Anterior cingulate cortex (tissue), 58 donors: ENCODE measurements at places on chromosomes 1 and 21.

DNA sequence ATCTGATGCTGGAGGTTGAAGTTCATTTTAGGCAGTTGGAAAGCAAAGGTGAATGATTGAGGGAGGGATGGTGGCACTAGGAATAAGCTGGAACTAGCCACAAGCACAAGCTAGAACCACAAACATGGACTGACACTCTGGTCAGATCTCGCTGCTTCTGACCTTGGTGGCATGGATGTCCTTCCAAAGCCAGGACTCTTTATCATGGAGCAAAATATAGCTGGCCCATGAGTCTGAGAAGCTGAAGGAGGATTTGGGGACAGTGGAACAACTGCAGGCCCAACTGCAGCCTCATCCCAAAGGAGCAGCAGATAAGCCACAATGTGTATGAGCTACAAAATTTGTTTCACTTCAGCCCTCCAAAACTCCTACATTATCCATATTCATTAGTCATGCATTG lies 35.5 kb downstream of the SRSF11 start:
- DNase-seq: no peak

DNA sequence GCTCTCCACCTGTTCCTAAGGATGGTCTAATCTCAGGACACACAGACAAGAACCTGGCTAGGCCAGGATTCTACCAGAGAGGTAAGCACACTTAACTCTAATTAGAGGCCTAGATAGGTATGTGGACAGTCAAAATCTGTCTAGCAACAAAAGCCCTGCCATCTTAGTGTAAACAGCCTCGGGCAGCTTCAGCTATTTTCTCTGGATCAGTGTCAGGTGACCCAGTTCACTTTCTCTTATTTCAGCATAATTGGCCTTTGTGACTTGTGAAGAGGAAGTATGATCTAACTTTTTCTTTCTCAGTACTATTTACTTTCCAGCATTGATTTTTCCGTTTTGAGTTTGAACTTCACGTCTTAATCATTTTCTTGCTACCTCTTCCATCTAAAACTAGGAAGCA lies 217.7 kb downstream of the CRB1 start:
- DNase-seq: no peak

GRCh38 chr1:21670956-21671902 lies 2.1 kb upstream of the RAP1GAP start:
- no peak for DNase-seq

GRCh38 chr1:107609808-107610207 lies 355.2 kb downstream of the VAV3 start:
- DNase-seq: no peak

GRCh38 chr1:100597061-100597741 lies 59.3 kb downstream of the GPR88 start:
- no peak for DNase-seq

GRCh38 chr1:54543729-54544496 lies 4.1 kb upstream of the ACOT11 start:
- DNase-seq: no peak

DNA sequence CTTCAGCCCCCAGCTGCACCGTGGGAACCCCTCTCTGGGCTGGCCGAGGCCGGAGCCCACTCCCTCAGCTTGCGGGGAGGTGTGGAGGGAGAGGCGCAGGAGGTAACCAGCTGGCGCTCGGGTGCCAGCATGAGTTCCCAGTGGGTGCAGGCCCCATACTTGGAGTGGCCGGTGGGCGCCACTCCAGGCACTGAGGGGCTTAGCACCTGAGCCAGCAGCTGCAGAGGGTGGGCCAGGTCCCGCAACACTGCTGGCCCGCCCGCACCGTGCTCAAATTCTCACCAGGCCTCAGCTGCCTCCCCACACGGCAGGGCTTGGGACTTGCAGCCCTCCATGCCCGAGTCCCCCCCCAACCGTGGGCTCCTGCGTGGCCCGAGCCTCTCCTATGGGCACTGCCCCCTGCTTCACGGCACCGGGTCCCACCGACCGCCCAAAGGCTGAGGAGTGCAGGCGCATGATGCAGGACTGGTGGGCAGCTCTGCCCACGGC lies 47.2 kb downstream of the LRRC53 start:
- DNase-seq: no peak

DNA sequence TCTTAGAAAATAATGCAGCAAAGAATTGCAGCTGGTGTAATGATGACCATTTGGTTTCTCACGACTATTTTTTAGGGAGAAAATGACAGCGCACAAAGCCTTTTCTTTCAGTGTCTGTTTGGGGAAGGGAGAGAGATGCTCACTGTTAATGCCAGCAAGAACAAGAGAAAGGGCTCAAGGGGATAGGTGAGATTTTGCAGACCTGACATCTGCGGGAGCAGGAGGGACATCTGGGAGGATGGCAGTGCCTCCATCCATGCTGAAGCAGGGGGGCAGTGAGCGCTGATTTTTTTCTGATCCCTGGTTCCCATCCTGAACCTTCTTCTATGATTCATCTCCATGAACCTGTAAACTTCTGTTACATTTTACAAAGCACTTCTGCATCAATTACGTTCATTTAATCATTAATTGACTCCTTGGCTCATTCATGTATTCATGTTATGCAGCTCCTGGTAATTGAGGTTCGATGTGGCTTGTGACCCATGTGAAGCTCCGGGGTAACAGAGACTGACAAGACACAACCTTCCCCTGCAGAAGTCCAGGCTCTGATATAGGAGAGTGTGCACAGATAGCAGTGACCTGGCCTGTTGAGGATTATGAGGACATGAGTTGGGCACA lies 595.3 kb downstream of the PTPRU start:
- no peak for DNase-seq

DNA sequence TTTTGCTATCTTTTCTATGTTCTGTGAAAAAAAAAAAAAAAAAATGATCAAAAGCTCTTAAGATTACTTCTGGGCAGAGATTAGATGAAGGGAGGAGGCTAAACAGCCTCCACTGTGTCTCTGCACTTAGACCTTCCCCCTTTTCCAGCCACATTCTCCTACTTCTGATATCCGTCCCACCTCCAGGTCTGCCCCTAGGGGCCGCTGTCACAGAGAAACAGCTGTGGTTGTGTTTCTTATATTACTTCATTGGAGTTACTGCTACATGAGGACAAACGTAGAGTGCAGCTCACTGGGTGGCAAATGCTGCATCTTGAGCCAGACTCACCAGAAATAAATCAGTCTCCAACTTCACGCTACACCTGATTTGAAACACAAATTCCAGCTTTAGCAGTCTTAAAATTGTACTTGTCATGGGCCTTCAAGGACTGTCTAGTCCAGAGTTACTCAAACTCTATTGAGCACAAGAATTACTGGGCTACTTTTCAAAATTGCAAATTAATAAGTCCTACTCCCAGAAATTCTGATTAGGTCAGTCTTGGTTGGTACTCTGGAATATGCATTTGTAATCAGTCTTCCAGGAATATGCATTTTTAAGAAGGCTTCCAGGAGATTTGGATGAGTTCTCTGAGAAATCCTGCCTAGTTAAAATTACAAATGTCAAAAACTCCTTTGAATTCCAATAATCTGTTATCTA lies 125.2 kb upstream of the PTBP2 start:
- no peak for DNase-seq

DNA sequence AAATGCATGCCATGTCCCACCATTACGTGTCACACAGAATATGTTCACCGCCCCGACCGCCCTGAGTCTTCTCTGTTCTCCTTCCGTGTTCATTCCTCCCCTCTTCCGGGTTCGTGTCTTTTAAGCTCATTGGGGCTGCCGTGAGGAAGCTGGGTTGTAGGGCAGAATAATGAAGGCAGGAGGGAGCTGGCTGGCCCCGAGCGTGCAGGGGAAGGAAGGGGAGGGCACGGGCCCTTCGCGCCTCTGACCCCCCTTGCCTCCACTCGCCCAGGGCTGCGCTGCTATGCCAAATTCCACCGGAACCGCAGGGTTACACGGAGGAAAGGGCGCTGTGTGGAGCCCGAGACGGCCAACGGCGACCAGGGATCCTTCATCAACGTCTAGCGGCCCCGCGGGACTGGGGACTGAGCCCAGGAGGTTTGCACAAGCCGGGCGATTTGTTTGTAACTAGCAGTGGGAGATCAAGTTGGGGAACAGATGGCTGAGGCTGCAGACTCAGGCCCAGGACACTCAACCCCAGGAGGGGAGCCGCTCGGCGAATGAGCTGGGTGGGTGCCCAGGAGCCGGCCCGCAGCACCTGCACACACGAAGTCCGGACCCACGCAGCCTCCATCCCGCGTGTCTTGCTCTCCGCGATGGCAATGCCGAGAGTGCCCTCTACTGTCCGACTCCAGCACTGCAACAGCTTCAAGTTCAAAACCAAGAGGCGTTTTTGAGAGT lies 16.5 kb upstream of the AGTRAP start:
- peak; percentile 47 for DNase-seq

DNA sequence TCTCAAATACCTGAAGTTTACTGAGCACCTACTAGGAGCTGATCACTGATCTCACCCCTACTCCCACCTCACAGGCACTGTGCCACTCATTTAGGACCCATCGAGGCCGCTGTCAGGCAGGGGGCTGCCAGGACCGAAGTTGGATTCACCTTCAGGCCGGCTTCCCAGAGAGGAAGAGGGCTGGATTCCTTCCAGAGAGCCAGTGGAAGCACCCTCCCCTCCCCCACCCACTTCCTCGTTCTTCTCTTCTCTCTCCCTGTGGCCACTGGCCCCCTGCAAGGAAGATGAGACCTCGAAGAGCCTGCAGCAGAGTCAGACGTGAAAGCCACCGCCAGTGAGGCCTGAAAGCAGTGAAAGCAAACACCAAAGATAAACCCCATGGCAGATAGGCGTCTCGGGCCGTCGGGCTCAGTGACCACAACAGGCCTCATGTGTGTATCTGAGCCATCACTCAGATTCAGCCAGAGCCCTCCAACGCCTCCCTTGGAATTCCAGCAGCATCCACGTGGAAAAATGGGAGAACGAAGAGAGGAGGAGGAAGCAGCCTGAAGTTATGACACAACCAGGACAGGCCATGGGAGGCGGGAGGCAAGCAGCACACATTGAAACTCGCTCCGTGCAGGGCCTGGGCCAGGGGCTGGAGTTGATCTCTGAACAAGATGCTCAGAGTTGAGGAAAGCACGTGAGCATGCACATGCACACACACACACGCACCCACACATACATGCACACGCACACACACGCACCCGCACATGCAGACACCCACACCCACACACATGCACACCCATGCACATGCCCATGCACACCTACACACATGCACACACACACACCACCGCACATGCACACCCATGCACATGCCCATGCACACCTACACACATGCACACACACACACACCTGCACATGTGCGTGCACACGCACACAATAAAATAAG lies 6.2 kb upstream of the AGTRAP start:
- no peak for DNase-seq

GRCh38 chr21:42575111-42575510 lies 61.5 kb downstream of the SLC37A1 start:
- DNase-seq: no peak

- no peak for DNase-seq
Measured at GRCh38 chr1:13478692-13479091, 35.1 kb downstream of the LRRC38 start.

DNA sequence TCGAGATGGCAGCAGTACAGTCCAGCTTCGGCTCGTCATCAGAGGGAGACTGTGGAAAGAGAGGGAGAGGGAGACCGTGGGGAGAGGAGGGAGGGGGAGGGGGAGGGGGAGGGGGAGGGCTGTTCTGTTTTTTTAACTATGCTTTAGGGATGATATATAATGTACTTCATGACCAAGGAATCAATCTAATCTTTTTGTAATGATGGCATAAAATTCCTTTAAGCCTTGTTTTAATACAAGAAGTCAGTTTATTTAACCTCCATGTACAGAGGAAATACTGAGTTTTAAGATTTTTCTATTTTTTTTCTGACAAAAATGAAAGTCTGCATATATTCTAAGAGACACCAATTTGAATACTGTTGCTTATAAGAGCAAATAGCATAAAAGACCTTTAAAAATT lies 41.9 kb downstream of the PTBP2 start:
- no peak for DNase-seq

- DNase-seq: no peak
Measured at GRCh38 chr1:147626739-147627138, 43.6 kb downstream of the ACP6 start.

DNA sequence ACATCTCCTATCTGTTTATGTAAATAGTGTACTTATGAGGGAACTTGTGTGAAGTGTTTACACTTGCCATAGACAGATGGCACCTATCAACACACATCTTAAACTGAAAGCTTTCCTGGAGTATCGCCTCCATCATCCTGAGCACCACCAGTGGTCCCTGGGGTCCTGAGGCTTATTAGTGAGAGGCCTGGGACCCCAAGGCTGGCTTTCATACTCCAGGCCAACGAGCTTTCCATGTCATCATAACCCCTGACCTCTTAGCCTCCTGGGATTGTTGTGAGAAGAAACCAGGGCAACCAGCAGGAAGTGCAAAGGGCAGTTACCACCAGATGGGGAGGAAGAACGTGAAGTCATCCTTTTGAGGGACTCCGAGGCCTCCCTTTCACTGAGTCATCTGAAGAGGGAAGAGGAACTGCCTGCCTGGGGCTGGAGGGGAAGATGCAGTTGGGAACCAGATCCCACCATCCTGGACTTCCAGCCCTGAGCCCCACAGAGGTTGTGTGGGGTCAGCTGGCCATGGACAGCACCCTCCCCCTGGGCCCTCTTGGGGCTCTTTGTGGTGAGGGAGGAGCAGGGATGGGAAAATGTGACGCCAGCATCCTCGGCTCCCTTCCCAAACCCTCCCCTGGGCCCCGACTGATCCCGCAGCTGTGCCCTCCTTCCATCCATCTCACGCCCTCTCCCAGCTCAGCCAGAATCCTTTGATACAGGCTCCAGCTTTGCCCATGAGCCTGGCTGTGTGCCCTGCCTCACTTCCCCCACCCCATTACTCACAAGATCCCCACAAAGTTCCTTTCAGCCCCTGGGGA lies 5.8 kb downstream of the INKA2 start:
- DNase-seq: peak; percentile 48

- DNase-seq: no peak
Measured at GRCh38 chr1:237416924-237417655, 375.1 kb downstream of the RYR2 start.

DNA sequence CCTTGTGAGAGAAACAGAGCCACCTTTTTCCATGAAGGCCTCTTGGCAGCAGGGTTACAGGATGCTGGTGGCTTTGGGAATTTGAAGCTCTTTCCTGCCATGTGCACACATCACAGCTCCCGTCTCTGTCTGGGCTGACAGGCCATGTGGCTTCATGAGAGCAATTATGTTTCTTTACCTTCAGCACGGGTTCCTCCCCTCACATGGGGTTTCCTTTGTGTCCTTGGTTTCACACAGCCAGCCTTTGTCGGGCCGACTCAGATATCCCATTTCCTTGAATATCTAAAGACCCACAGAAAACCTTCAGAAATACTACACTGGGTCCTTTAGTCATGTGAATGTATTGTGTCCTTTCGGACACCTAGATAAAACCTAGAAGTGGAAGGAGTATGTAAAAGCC lies 7.1 kb downstream of the CLIC6 start:
- no peak for DNase-seq

GRCh38 chr1:117008656-117009055 lies 7.1 kb downstream of the CD101 start:
- no peak for DNase-seq
